Neural crest cell (in vitro differentiated cells): ENCODE measurements at places on chromosomes 11 and 22.

DNA sequence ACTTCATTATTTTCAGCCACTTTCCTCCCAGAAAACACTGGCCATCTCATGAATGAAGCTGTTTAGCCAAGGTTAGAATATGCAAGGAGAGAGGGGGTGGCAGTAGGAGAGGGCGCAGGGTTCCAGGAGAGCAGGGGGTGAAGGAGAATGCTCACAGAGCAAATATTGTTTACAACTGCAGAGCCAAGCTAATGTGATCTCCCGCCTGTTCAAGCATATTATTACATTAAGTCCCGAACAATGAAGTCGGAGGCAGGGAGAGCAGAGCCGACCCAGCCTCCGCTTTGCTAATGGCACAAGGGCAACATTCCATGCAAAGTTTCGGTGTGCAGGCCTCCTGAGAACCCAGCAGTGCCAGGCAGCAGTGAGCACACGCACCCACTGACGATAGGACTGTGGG is 80.1 kb downstream of the MICAL3 start:
- DNase-seq: no peak

DNA sequence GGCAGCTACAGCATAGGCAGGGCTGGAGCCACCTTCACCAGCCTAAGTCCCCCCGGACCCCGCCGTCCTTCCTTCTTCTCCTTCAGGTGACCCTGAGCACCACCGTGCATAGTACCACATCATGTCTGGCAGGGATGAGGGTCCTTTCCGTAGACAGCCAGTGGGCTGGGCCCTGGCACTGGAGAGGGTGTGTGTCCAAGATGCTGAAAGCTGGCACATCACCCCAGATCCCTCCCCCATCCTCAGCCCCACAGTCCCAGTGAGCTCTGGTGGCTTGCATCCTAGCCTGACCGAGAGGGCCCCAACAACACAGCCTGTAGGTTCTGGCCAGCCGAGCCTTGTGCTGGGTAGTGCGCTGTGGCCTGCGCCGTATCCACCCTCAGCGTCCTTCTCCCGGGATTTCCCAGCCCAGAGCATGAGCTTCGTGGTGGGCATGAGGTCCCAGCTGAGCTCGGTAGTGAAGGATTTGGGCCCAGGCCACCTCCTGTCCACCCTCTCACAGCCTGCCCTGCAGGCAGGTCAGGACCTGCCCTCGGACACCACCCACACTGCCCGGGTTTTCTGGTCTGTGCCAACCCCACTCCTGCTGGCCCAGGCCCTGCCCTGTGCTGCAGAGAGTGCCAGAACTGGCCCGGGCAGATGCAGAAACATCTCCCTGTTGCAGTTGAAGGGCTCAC is 1124.3 kb downstream of the BRD1 start:
- no peak for DNase-seq

- DNase-seq: no peak
These were observed 18.3 kb upstream of the MICAL2 start for GRCh38 chr11:12091956-12092558.

- DNase-seq: peak; percentile 74
These were observed 87.4 kb upstream of the ARHGAP32 start for GRCh38 chr11:129279326-129280026.

DNA sequence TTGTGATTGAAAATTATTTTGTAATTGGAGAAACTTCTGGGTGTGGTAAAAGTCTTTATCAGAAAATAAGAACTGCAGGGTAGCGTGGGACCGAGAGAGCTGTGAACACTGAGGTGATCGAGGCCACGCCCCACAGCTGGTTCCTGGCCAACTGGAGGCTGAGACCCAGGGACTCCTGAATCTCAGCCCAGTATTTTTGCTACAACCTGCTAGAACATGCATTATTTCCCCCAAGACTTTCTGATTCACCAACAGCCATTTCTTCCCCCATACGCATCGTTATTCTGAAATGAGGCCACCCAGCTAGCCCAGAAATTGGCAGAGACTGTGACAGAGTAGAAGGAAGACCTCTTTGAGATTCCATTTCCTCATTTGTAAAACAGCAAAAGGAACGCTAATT is 3.4 kb upstream of the FGF19 start:
- DNase-seq: no peak

DNA sequence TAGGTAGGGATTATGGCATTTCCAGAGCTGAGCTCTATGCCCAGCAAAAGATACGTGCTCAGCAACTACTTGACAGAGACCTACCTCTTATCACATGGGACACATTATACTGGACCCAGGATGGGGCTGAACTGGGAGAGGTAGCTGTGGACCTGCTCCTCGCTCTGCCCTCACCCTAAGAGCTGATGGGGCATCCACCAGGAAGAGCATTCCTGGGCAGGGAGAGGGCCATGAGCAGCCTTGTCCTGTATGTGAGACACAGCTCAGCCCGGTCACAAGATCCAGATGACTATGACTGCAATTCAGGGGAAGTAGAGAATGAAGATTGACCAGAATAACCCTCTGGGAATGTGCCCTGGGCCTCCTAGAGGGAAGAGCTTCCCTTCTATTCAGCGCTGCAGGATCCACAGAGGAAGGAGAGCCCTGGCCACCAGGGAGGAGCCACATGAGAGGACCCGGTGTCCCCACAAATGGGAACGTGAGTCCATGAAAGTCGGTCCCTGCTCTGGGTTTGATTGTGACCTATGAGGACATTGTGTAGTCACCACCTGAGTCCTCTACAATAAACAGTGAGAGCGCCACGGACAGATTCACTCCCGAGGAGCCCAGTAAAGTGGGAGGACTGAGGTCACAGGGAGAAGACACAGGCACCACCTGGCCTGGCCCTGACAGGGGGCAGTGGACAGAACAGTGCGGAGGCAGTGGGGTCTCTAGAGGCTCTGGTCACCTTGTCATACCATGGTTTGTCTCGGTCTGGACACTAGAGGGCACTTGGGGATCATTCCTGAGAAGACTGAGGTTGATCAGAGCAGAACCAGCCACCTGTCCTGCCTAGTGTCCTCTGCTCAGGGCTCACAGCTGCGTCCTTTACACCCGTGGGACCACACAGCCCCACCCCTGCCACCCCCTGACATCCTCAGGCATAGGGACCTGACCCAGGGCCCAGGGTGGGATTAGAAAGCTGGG is 99.5 kb downstream of the ZNF280B start:
- DNase-seq: peak; percentile 35

GRCh38 chr11:93648158-93648557 is 13.3 kb upstream of the CEP295 start:
- DNase-seq: no peak

DNA sequence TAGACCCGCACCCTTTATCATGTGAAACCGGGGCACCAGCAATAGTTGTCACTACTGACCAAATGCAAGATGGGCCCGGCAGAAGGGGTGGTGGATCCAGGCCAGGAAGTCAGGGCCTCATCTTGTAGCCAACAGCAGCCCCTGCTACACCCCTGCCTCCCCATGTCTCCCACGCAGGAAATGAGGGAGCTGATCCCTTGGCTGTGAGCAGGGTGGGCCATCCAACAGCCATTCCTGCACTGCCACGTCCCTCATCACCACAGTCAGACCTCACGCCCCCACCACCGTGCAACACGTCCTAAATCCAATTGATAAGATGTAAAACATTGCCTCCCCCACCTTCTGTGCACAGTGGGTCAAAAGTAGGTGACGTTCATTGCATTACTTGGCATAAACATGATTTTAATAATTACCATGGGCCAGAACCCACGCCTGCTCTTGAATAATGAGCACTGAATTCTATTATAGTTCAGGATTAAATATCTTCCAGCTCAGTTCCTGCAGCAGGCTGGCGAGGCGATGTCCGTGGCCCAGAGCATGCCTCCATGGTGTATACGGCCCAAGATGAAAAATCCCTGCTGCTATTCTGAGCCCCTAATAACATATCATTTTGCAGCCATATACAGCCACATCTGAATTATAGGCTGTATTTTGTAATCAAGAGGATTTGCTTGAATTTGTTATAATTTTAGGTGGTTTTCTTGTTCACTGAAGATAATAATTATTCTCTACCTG is 1373.8 kb downstream of the BRD1 start:
- DNase-seq: no peak

DNA sequence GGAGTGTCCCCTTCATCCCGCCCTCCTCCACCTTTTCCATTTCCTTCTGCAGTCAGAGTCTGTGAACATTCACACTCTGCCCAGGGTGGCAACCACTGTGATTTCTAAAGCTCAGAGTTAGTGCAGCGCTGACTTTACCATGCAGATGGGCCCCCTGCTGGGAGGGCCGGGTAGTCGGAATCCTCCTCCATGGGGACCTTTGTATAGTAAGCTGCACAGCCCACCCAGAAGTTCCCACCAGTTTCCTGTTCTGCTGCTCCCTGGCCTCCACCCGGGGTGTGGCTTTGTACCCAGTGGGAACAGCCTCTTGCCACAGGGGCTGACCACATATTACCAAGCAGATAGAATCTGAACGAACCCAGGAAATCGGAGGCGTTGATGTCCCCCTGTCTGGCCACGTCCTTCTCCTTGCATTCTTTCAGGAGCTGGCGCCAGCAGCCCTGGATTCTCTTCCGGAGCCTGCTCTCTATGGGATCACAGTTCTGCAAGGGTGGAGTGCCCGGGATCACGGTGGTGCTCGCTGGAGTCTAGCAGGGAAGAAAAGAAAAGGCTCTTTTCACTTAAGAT is 125.3 kb downstream of the MPPED1 start:
- DNase-seq: no peak

DNA sequence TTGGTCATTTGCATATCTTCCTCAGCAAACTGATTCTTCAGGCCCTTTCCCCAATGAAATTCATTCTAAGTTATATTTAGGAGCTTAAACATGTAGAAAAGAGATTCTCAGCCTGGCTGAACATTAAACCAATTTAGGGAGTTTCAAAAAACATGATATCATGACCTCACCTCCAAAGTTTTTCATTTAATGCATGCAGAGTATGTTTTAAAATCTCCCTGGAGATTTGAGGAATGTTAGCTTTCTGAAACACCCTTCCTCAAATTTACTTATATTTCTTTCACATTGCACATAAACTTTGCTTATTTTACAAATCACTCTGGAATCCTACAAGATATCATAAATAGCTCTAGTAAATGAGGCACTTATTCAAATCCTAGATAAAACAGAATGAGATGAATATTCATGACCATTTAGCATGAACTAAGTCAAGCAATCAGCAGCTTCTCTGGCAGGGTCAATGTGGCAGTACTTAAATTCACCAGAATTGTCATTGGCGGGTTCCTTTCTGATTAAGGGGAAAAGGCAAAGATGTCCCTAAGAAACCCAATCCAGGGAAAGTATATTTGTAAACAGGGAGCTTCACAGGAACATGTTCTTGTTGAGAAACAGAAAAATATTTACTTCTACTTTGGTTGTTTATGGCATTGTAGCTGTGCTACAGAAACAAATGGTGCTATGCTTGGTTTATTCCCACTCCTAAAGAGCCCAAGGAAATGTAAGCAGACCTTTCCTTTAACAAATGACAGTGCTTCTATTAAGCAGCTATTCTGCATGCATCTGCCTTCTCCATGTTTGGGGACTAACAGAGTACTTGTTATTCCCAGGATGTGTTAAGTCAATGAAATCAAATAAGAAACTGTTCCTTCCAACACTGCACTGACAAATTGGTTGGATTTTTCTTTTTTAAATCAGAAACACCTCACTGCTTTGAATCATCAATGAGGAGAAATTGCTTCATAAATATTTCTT is 162.3 kb downstream of the C11orf87 start:
- no peak for DNase-seq

GRCh38 chr11:3615998-3616397 is 25.8 kb downstream of the ART5 start:
- no peak for DNase-seq

- no peak for DNase-seq
These were observed 56.7 kb downstream of the CABIN1 start for GRCh38 chr22:24067587-24068376.

- no peak for DNase-seq
These were observed 388.4 kb downstream of the BUD13 start for GRCh38 chr11:116384407-116384806.

- no peak for DNase-seq
These were observed 1054.9 kb downstream of the TBC1D22A start for GRCh38 chr22:47817380-47817779.

GRCh38 chr11:126355926-126356897 is 726 bp downstream of the ST3GAL4 start:
- no peak for DNase-seq

DNA sequence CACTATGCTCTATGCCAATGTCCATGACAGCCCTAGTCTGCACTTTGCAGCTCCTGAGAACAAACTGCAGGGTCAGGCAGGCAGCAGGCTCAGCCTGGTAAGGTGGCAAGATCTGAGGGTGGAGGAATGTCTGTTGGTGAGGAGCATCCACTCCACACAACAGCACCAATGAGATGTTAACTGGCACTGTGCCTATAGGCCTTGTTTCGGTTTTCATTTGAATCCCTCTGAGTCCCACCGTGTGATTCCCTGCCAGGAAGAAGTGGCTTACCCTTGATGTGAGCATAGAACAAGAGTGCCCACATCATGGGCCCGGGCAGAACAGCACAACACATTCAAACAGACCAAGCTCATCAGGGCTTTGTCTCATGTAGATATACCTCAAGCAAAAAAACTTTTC is 44.1 kb upstream of the CHRM4 start:
- DNase-seq: no peak

DNA sequence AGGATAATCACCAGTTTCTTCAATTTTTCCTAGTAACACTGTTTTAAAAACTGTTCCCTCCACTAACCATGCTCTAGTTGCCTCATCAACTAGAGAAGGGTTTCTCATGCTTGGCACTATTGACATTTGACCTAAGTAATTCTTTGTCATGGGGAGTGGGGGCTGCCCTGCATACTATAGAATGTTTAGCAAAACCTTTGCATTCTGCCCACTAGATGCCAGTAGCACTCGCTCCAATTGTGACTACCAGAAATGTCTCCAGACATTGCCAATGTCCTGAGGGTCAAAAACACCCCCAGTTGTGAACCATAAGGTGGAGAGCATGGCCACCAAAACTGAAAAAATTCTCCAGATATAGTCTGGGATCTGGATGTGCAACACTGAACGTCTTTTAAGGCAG is 27.6 kb upstream of the BMAL1 start:
- no peak for DNase-seq

DNA sequence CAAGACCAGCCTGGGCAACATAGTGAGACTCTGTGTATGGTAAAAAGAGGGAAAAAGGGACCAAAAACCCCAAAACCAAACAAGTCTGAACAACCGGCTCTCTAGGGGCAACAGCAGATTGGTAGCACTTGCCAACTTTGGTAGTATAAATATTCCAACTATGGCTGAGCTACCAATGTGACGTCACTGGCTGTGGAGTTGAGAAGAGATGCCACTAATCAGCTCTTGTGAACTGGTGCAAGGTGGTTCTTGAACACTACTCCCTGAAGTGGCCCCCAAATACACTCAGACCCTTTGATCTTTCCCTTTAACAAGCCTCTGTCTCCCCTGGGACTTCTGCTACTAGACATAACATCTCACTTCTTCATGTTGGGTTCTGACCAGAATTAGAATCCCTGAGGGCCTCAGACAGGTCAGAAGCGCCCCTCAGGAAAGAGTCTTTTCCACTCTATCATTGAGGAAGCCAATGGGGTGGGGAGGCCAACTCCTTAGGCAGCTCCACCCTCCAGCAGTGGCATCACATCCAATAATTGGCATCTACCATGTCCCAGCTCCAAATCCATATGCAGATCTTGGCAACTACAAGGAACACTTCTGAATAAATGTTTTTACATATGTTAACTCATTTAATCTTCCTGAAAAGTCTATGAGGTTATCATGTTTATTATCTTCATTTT is 49.2 kb downstream of the RPL27A start:
- no peak for DNase-seq
